ENCODE measurements at places on chromosomes 2 and 18.

GRCh38 chr2:63639344-63639743, 50.6 kb downstream of the MDH1 start:
- DNase-seq = no peak

GRCh38 chr2:46875226-46875899, 40.2 kb downstream of the MCFD2 start:
- DNase-seq = no peak

GRCh38 chr18:36658611-36659010, 170.2 kb downstream of the TPGS2 start:
- DNase-seq = no peak

- no peak for DNase-seq
Measured at GRCh38 chr2:207991944-207992343, 33.4 kb downstream of the PLEKHM3 start.

- peak; percentile 32 for DNase-seq
Measured at GRCh38 chr2:85291425-85292023, 36.3 kb downstream of the TGOLN2 start.

- peak; percentile 60 for DNase-seq
Measured at GRCh38 chr18:49819823-49820671, 6.7 kb upstream of the ACAA2 start.

DNA sequence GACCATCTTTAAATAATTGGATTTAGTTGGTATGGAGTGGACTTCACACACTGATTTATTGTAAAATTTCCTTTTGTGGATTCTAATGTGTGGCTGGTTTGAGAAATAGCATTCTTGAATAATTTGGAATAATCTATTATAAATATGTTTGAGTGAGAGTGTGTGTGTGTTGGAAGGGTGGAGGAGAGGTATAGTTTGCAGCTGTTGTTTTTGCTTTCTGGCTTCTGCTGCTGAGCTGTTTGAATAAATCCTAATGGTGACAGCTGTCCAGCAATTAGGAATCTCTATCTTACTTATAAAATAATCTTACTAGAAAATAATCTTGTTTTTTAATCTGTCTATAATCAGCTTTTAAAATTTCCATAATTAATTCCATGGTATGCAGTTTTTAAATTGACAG, 1283.0 kb upstream of the CDH2 start:
- no peak for DNase-seq

DNA sequence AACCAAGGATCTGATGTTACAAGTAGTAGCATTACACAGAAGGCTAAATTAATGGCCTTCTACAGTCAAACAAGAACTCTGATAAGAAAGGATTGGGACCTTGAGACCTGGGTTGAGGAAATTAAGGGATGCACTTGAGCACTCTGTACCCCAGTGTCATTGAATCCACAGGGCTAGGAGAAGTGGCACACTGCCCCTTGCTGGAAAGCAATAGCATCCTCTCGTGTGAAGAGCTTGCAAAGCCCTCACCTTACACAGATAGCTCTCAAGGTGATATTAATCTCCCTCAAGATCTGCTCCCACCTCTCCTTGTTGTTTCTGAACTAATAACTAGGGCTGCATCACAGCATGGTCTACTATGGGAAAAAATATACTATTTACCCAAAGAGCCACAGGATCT, 26.5 kb upstream of the CHST9 start:
- DNase-seq = no peak

DNA sequence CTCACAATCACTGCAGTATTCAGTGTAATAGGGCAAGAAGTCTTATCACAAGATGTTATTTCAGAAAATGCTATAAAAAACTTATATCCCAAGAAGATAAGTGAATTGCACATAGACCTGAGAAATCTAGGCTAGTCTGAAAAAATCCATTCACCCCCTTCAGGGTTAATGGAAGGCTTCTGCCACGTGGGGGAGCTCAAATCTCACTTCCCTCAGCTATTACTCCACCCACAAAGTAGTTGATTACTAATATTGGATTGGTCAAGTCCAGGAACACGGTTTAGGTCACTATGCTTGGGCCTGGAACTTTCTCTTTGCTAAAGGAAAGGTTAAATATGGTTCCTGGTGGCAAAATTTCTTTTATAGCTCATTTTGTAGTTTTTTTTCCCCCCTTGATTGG, 51.2 kb upstream of the ADAM23 start:
- peak; percentile 33 for DNase-seq

GRCh38 chr18:54945576-54946125, 13.6 kb downstream of the CCDC68 start:
- no peak for DNase-seq

- no peak for DNase-seq
Measured at GRCh38 chr2:212797484-212798205, 259.0 kb upstream of the ERBB4 start.

- DNase-seq = no peak
Measured at GRCh38 chr2:122863532-122863931, 1108.1 kb downstream of the TSN start.

DNA sequence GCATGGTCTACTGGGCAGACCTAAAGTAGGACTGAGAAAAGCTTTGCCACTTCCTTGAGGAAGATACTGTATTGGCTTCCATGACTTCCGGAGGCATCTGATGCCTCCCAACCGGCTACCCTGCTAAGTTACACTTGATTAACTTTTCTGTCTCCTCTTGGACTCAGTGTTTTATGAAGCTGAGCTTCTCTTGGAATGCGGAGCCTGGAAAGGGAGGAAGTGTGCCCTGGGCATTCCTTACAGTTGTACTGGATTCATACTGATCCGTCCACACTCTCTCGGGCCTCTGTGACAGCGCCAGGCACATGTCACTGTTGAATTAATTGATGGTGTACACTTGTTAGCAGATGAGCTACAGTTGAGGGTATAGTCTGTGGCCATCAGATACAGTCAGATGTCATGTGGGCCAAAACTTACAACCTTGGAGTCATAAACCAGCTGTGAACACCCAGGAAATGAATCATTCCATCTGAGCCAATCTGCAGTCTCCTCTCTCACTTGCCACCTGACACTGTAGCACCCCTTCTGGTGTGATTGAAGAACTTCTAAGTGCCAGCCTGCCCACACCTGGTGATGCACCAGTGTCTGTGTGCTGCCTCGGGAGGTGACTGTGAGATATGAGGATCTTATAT, 122.5 kb downstream of the FHOD3 start:
- DNase-seq = no peak

- DNase-seq = no peak
Measured at GRCh38 chr2:8080063-8080462, 601.8 kb upstream of the ID2 start.

- DNase-seq = no peak
Measured at GRCh38 chr2:55163941-55164390, 68.1 kb downstream of the CLHC1 start.

DNA sequence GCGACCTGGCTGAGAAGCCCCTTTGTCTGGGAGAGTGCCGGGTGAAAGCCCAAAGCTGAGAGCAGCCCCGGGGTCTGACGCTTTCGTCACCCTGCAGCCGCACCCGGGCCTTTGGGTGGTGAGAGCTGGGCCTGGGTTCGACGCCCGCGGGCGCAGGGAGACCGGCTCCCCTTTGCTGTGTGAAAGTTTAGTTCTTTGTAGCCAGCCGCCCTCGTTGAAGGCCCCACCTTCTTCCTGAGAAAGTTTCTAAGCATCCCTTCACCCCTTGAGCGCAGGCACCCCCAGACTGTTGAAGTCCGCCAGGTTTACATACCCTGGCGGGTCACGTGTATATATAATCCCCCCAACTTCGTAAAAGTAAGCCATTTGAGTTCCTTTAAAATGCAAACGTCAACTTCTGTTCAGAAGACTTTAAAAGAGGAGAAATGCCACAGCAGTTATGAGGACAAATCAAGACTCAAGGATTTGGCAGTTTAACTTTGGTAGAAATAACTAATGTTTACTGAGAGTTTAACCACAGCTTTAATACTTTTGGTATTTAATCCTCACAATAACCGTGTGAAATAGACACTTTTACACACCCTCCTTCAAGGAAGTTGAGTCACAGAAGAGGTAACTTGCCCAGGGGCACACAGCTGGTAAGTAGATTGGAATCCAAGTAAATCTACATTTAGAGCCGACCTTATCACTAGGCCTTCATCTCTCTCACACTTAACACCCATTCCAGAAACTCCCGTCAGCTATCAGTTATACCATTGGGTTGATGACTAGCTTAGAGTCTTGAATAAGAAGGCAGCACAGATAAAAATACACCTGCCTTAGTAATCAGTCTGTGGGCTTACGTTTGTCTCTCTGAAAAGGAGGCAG, 1.1 kb upstream of the MBOAT2 start:
- DNase-seq = no peak

DNA sequence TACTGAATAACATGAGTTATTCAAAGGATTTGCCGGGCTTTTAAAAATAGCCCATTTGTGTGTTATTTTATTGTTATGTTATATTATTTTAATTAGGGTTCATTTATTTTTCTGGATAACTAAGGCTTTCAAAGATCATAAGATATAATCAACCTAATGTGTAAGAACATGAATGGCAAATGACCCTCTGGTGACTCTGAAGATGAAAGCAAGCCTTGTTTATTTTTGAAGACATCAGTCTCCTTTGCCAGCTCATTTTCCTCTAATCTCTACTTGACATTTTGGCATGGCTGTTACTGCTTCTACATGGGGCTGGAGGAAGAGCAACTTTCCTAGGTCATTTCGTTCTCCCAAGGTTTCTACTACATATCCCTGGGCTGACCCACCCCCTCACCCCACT, 10.6 kb downstream of the FAP start:
- no peak for DNase-seq

DNA sequence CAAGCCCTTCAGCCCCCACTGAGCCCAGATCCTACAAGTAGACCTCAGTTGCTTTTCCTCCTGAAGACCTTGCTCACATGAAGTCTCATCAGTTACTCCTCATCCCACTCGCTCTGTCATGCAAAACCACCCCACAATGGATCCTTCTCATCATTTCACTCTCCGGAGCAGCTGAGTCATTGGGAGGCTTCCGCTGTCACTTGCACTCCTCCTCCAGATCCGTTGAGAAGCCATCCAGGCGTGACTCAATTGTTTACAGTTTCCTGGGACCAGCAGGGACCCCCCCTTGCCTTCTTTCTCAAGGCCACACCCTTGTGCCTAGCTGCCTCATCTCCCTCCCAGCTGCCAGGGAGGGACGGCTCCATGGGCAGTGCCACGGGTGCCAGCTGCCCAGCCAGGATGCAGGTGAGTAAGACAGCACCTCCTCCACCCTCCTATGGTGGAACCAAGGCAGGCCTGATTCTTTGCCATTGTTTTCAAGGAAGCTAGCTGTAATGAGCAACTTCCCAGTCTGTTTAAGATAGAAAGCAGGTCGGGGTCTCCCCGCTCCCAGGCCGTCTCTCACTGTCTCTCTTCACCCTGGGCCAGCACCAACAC, 16.3 kb downstream of the GPR55 start:
- peak; percentile 64 for DNase-seq

DNA sequence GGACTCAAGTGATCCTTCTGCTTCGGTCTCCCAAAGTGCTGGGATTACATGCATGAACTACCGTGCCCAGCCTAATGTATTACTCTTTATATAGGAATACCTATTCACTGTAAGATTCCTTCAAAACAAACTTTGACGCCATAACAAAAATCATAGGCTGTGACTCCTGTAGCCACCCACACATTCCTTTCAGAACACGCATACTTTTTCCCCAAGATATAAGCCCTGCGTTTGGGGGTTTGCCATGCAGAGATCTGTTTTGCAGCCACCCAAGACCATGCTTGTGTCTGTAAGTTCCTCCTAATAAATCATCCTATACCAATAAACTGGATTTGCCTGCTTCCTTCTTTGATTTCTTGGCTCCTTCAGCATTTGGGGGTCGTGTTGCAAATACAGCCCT, 46.0 kb upstream of the STON1 start:
- DNase-seq = no peak

GRCh38 chr2:236262238-236262637, 2.0 kb downstream of the ASB18 start:
- DNase-seq = no peak

- DNase-seq = no peak
Measured at GRCh38 chr2:21333684-21334083, 209.9 kb downstream of the TDRD15 start.

DNA sequence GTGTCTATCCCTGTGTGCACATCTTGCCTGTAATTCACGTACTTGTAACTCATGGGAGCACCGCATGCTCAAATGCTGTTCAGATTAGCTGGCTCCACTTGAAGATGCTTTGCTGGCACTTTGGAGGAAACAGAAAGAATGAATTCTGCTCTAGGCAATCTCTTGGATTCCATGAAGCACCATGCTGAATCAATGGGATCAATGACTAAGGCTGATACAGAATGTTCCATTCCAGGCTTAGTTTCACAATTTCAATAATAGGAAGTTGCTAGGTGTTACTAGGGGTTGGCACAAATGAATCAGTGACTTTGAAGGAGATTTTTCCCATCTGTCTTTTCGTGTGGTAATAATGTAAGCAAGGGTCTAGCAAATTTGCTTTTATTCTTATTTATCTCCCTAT, 328.8 kb downstream of the OSR1 start:
- no peak for DNase-seq

GRCh38 chr2:182594286-182594685, 121.8 kb upstream of the DNAJC10 start:
- no peak for DNase-seq

- no peak for DNase-seq
Measured at GRCh38 chr2:48274040-48274439, 255.9 kb upstream of the STON1 start.

- DNase-seq = peak; percentile 22
Measured at GRCh38 chr2:133780099-133780996, 212.1 kb upstream of the NCKAP5 start.

- DNase-seq = no peak
Measured at GRCh38 chr18:46393230-46393629, 263.8 kb downstream of the LOXHD1 start.

GRCh38 chr2:136235546-136235945, 117.6 kb upstream of the CXCR4 start:
- no peak for DNase-seq

DNA sequence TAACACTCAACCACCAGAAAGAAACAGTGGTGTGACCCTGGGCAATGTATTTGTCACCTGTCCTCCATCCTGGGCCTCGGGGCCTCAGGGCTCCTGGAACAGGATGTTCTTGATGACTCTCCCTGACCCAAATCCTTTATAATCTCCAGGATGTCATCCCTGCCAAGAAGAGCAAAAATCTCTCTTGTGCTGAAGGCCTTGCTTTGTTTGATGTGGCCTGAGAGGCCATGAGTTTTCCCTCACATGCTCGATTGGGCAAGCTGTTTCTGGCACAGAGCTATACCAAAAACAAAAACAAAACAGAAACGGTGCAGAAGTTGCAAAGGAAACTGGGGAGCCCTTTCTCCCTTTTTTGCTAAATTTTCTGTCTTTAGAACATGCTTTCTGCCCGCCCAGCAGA, 35.7 kb upstream of the ST3GAL5 start:
- no peak for DNase-seq

- DNase-seq = no peak
Measured at GRCh38 chr2:45755585-45756335, 104.3 kb downstream of the PRKCE start.

Data from activated CD4-positive, alpha-beta memory T cell treated with anti-CD3 and anti-CD28 coated beads, Interleukin-2, amount 10 ng/mL, durations not matched to agents 7 days and 5 days (primary cell).